ENCODE measurements at places on chromosomes 2 and 18.

DNA sequence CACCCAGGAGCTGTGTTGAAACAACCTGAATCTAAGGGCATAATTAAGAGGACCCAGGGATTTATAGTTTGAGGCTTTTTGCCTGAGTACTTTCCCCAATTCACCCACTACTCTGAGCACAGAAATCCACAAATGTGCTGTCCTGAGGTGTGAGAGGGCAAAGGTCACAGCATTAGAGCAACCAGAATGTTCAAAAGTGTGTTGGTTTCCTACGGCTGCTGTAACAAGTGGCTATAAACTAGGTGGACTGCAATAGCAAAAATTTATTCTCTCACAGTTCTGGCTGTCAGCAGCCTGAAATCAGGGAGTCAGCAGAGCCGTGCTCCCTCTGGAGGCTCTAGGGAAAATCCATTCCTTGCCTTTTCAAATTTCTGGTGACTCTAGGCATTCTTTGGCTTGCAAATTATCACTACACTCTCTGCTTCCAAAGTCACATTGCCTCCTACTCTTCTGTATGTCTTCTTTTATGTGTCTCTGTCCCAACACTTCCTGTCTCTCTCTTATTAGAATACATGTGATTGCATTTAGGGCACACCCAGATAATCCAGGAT lies 91.4 kb upstream of the TACR1 start:
- no peak for DNase-seq

- DNase-seq, result no peak
Observed at GRCh38 chr18:76754351-76754750, 68.0 kb upstream of the ZNF236 start.

- no peak for DNase-seq
Observed at GRCh38 chr2:203983064-203983715, 46.6 kb downstream of the ICOS start.

GRCh38 chr2:179440642-179441251 lies 176.1 kb upstream of the SESTD1 start:
- no peak for DNase-seq

GRCh38 chr18:32478807-32479206 lies 8.1 kb upstream of the GAREM1 start:
- DNase-seq, result no peak

Data from activated CD4-positive, alpha-beta T cell treated with anti-CD3 and anti-CD28 coated beads, Interleukin-2, amount 50 U/mL, for 1 hour (primary cell).